NCI-H1105 (cell line): ENCODE measurements at places on chromosomes 13 and 19.

DNA sequence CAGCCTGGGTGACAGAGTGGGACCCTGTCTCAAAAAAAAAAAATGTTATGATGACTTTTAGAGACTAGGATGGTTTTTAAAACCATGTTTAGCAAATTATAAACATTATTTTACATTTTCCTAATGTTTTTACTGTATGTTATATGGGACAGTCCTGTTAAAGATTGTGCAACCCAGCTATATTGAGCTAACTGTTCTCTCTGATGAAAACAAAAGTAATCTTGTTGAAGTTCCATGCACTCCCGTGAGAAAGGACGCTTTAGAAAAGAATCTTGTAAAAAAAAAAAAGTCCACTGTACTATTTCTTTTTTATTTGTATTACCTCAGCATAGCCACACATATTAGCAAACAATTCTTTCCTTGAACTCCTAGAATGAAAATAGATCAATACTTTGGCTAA is 451.2 kb downstream of the DCT start:
- DNase-seq: no peak

GRCh38 chr19:13483215-13483614 is 23.1 kb downstream of the CACNA1A start:
- DNase-seq: no peak

- DNase-seq: no peak
Observed at GRCh38 chr19:10736916-10737551, 19.2 kb downstream of the DNM2 start.

- no peak for DNase-seq
Observed at GRCh38 chr13:25171517-25172302, at the start of gene AMER2. Gene AMER2, minus strand, starts transcription at chr13:25172288. Its CDS starts 669 bp downstream, at chr13:25171619.

DNA sequence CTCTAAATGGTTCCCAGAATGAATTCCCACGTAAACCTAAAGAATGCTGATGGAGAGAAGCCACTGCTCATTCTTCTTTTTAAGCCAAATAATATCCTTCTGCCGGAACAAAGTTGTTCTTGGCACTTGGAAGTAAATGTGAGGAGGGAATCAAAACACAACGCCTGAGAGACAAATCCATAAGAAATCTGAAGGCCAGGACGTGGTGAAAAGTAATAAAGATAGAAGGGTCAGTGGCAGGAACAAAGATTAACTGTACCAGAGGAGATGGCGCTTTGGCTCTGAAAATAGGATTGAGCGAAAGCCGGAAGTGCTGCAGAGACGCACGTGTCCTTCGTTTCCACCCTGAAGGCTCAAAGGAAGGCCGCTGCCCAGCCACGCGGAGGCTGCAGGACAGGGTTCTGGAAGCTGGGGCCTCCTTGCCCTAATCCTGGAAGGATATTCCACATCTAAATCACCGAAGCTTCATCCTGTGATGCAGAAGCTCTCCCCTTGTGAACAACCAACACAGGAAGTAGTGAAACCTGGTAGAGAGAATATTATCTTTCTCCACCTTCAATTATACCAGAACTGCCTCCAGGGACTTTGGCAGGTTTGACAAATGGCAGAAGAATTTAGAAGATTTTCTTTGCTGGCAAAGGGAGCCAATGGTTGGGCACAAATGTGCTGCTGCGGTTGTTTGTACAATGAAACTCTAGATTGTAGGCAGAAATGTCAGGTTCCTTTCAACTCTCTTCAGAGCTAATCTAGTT is 214.6 kb upstream of the SERP2 start:
- no peak for DNase-seq

DNA sequence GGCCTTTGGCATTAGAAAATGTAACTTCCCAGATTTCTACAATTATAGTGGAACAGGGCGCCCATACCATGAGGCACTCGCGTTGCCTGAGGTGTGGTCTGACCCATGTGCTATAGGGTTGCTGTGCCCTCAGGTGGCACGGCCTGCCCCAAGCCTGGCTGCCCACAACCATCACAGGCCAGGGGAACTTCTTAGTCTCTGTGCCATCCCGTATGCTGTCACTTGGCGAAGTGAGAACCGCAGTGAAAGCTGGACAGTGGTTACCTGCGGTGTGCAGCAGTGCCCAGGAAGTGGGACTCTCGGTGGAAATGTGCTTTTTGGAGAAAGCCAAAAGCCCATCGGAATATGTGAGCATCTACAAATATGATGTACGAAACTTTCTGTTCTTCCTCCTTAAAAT is 88.2 kb upstream of the GPR183 start:
- DNase-seq: no peak

GRCh38 chr13:29760544-29760943 is 89.9 kb downstream of the UBL3 start:
- DNase-seq: no peak
